ENCODE measurements at places on chromosomes 1 and 21. TPM values are rescaled to one million over a fixed set of nuclear protein-coding genes. Genes with fewer than 3 reads are reported as not detected.

- DNase-seq: no peak
Measured at GRCh38 chr21:45516671-45517151, 25.5 kb downstream of the SLC19A1 start.

DNA sequence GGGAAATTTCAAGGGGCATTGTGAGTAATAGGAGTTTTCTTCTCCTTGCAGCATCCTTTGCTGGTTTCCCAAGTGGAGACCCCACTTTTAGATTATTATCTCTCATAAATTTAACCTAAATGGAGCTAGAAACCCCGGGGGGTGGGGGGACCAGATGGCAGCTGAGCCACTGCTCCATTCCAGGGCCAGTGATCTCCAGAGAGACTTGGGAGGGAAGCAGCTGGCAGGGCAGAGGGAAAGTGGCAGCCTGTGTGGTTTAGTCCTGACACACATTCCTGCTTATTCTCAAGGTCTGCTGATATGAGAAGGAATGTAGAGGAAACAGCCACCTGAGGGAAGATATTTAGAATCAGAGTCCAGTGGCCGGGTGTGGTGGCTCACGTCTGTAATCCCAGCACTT is 16.3 kb downstream of the PCP4L1 start:
- no peak for DNase-seq

GRCh38 chr1:113659035-113659434 is 100.3 kb downstream of the PHTF1 start:
- no peak for DNase-seq

- no peak for DNase-seq
Measured at GRCh38 chr1:60463146-60463545, 389.6 kb upstream of the C1orf87 start.

GRCh38 chr1:167687919-167688519 is 33.8 kb upstream of the MPZL1 start:
- DNase-seq: peak; percentile 70

- DNase-seq: no peak
Measured at GRCh38 chr1:226571893-226572292, 23.3 kb downstream of the STUM start.

OR2L3 gene
- not detected for polyA plus RNA-seq

DTL gene
- polyA plus RNA-seq: 0.37 TPM

SEMA6C gene
- 0.56 TPM for polyA plus RNA-seq

TCHHL1 gene
- polyA plus RNA-seq: not detected

HLX gene
- polyA plus RNA-seq: not detected

LCE2A gene
- not detected for polyA plus RNA-seq

All from naive thymus-derived CD4-positive, alpha-beta T cell (primary cell).